ENCODE measurements at places on chromosomes 3 and 15.
A peak's percentile ranks its signal among the peaks of the same experiment; 100 is the strongest.

GRCh38 chr3:12643010-12643380 lies 20.9 kb downstream of the RAF1 start:
- DNase-seq = peak; percentile 57

- no peak for DNase-seq
Observed at GRCh38 chr3:102525624-102526023, 90.8 kb downstream of the ZPLD1 start.

DNA sequence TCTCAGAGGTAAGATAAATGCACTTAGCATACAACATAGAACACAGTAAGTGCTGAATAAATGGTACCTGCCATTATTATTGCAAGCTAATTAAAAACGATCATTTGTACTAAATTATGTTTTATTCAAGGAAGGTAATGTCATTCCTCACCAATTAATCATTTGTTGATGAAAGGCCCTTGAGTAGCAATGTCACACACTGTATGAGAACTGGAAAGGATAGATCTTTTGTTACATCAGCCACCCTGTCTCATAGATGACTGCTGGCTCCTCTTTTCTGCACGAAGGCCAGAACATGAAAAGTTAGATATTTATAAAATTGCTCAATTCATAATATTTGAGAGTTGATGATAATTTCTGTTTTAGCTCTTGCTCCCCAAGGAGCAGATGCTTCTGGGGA lies 415.4 kb downstream of the RBMS3 start:
- DNase-seq = no peak

GRCh38 chr3:66378256-66378655 lies 122.6 kb downstream of the LRIG1 start:
- DNase-seq = peak; percentile 68

- peak; percentile 86 for DNase-seq
Observed at GRCh38 chr15:65323071-65323511, 18.6 kb downstream of the RNU5B-1 start.

GRCh38 chr15:87045746-87046145 lies 966.1 kb downstream of the AGBL1 start:
- DNase-seq = no peak

- no peak for DNase-seq
Observed at GRCh38 chr15:69288011-69288410, 10.7 kb upstream of the PAQR5 start.

GRCh38 chr3:23697416-23697815 lies 108.3 kb upstream of the UBE2E1 start:
- DNase-seq = no peak

GRCh38 chr15:99239545-99240198 lies 9.7 kb downstream of the TTC23 start:
- no peak for DNase-seq

- DNase-seq = no peak
Observed at GRCh38 chr15:67307156-67307555, 52.6 kb downstream of the IQCH start.

GRCh38 chr3:58104712-58105111 lies 96.5 kb downstream of the FLNB start:
- DNase-seq = no peak

GRCh38 chr3:152447511-152447910 lies 178.8 kb downstream of the MBNL1 start:
- no peak for DNase-seq

GRCh38 chr15:60616628-60617027 lies 137.7 kb upstream of the ICE2 start:
- no peak for DNase-seq

- no peak for DNase-seq
Observed at GRCh38 chr3:161412123-161412522, 40.8 kb upstream of the SPTSSB start.

DNA sequence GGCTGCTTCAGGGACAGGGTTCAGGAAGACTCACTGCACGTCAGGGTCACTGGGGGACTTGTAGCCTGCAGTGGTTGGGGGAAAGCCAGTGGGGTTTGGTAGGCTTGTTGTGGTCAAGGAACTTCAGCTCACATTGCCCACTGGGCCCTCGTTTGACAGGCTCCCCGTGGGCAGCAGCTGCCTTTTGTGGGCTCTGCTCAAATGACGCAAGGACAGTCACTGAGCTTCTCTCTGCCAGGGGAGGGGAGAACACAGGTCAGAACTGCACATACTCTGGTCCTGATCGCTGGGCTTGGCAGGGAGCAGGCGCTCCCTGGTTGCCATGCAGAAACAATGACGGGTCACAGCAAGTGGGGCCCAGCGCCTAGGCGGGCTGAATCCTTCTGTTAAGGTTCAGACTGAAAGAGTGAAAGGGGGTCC lies 45.5 kb downstream of the FAM174B start:
- no peak for DNase-seq

GRCh38 chr3:150462108-150462507 lies 54.0 kb downstream of the TSC22D2 start:
- no peak for DNase-seq

DNA sequence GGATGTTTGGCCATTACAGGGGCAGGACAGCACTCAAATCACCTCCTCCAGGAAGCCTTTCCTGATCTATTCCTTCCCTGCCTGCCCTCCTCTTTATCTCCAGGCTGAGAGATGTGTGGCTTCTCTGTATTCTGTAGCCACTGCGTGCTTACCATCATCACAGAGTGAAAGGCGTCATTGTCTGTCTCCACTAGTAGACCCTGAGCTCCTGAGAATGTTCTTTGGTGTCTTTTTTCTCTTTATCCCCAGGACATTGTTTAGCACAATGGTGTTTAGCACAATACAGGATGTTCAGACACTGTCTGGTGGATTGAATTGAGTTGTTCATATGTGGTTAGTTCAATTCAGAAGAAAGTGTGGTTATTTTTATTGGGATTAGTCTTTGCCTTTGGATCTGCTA lies 26.2 kb upstream of the LARS2 start:
- no peak for DNase-seq

- DNase-seq = peak; percentile 58
Observed at GRCh38 chr3:102225407-102226132, 209.2 kb upstream of the ZPLD1 start.

GRCh38 chr3:128563439-128563838 lies 70.4 kb upstream of the GATA2 start:
- no peak for DNase-seq

GRCh38 chr15:70061696-70062270 lies 35.9 kb downstream of the TLE3 start:
- no peak for DNase-seq

DNA sequence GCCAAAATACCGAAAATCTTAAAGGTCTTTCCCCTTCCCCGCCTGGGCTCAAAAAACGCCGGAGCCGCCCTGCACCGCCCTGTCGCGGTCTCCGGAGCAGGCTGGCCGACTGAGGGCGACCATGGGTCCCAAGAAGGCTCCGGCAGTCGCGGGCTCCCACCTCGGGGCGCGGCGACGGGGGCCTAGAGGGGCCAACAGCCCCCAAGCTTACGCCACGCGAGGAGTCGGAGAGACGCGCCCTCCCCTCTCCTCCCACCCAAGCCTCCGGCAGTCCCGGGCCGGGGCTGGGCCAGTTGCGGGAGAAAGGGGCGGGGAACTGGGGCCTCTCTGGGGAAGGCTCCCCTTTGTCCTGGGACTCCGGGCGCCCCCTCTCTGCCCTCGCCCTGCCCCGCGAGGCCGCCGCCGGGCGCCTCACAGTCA lies 69.2 kb downstream of the GOLGA8B start:
- DNase-seq = peak; percentile 69

GRCh38 chr3:50047426-50047825 lies 41.3 kb upstream of the RBM5 start:
- no peak for DNase-seq

GRCh38 chr3:32913790-32914446 lies 37.5 kb upstream of the CCR4 start:
- no peak for DNase-seq

DNA sequence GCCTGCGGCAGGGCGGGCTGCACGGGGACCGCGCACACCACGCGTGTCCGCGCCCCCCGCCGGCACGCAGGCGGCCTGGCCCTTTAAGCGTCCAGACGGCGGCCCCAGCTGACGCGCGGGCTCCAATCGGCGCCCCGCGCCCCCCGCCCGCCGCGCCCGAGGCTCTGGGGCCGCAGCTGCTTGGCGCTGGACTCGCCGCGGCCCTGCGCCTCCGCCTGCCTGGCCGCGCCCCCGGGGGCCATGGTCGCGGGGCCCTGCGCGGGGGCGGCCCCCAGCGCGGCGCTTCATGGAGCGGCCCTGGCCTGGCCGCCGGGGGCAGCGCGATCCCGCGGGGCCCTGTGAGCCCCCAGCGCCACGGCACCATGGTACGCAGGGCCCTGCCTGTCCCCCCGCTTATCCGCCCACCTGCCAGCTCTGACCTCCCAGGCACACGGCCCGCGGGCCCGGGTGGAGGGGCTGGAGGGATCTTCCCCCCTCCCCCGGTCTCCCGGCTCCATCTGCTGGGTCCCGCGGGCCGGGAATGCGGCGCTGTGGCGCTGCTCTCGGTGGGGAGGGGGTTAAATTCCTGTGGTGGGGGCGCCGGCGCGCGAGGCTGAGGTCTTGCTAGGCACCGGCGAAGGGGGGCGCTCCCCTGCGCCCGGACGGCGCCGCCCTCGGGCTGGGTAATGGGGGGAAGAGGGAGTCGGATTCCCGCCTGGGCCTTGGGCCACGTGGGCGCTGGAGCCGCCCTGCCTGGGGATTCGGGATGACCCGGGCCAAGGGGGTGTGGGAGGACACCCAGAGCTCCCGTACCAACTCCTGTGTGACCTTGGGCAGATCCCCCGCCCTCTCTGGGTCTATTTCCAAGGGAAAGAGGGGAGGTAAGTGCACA lies 1.1 kb downstream of the ZBTB47 start:
- DNase-seq = peak; percentile 93

GRCh38 chr3:141523615-141524375 lies 37.0 kb downstream of the RASA2 start:
- DNase-seq = no peak

- no peak for DNase-seq
Observed at GRCh38 chr15:70084461-70084860, 13.3 kb downstream of the TLE3 start.

DNA sequence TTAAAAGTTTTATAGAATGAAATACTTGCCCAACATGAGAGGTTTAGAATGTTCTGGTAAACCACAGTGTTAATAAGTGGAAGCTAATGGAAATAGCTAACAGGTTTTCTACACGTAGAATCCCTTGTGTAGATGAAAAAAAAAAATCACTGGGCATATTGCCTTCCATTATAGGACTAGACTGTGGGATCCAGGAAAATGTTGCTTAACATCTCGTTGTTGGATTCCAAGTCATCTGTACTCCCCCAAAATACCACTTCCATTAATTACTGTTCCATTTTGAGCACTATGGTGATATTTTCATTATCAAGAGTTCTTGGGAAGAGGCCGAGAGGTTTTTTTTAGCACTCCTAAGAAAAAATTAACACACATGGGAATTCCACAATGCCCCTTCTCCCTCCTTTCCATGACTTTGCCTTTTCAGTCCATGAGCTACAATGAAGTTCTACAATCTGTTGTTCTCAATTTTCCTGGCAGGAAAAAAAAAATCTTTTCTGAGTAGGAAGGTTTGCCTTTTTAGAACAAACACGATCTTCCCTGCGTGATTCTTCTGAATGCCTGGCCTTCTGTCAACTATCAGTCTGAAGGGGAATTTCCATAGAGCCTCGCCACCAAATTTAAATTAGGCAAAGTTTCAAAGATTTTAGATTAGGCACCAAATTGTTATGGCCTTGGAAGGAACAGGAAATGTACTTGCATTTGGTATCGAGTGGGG lies 74.4 kb upstream of the CTDSPL start:
- no peak for DNase-seq

DNA sequence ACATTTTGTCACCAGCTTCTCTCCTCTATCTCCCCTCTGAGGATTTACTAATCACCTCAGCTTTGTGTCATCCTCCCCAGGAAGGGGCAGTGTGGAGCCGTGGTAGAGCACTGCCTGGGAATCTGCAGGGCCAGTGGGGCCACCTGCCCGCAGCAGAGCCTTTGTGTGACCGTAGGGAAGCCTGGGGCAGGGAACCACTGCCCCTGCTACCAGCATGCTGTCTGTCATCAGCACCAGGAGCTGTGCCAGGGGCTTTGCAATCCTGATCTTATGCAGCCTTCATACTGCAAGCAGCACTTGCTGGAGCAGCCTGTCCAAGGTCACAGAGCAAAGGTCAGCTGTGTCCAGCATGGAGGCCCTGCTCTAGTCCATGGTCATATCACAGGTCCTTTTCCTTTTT lies 170.2 kb upstream of the IL12A start:
- DNase-seq = peak; percentile 37

GRCh38 chr15:57806003-57806402 lies 99.5 kb downstream of the POLR2M start:
- DNase-seq = no peak

Data from D341Med (cell line).